ENCODE measurements at places on chromosomes 7 and 10.

GRCh38 chr10:102718220-102718619, 3.8 kb downstream of the SFXN2 start:
- DNase-seq, result no peak

- no peak for DNase-seq
Measured at GRCh38 chr10:72124989-72125388, 36.6 kb upstream of the SPOCK2 start.

GRCh38 chr10:99676895-99677294, 17.6 kb downstream of the ENTPD7 start:
- no peak for DNase-seq

- DNase-seq, result no peak
Measured at GRCh38 chr10:129334266-129334665, 132.8 kb upstream of the MGMT start.

GRCh38 chr7:137923380-137923779, 76.6 kb upstream of the DGKI start:
- no peak for DNase-seq

DNA sequence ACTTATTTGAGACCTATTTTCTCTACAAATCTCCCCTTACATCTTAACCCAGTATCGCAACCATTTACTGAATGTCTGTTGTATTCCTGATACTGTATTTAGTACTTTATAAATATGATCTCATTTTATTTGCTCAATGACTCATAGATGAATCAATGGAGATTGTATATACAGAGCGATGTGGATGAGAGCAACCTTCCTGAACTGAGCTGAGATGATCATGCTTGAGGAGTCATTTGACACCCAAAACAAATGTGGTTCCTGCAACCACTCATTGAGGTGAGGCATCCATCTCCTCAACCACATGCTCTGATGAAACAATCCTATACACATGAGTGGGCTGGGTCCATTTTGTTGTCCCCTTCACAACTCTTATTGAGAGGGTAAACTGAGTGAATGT, 250.0 kb downstream of the CDC14C start:
- no peak for DNase-seq

GRCh38 chr10:88157981-88158465, 294.6 kb downstream of the PTEN start:
- DNase-seq, result no peak

DNA sequence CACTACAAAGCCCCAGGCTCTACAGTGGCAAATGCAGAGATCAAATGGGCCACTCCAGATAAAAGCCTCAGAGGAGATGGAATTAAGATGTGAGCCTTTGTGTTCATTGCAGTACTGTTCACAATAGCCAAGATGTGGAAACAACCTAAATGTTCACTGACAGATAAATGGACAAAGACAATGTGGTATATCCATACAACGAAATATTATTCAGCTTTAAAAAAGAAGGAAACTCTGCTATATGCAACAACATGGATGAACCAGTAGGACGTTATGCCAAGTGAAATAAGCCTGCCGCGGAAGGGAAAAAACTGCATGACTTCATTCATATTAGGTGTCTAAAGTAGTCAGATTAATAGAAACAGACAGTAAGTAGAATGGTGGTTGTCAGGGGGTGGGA, 170.5 kb upstream of the TBX20 start:
- no peak for DNase-seq
